Stomach (tissue), 19 donors: ENCODE measurements at places on chromosomes 12 and 14. TPM values are rescaled to one million over a fixed set of nuclear protein-coding genes. Genes with fewer than 3 reads are reported as not detected.

DNA sequence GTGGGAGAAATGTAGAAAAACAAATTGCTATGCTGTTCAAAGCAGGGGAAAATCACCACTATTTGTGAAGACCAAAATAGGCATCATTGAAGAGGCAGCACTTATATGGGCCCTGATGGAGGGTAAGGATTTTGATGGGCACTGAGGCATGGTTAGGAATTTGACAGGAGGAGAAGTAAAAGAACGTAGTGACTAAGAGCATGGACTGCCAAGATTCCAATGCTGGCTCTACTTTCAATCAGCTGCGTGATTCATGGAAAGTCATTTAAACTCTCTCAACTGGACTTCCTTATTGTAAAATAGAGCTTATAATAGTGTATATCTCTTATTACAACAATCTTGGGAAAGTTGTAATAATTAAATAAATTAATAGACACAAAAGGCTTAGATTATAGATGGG lies 267.7 kb upstream of the G2E3 start:
- H3K27me3 ChIP-seq: no peaks in the 10 kb centered on the region
- H3K27ac ChIP-seq: no peak overlapping the region
- DNase-seq: no peak
- H3K4me1 ChIP-seq: no peaks in the 10 kb centered on the region

DNA sequence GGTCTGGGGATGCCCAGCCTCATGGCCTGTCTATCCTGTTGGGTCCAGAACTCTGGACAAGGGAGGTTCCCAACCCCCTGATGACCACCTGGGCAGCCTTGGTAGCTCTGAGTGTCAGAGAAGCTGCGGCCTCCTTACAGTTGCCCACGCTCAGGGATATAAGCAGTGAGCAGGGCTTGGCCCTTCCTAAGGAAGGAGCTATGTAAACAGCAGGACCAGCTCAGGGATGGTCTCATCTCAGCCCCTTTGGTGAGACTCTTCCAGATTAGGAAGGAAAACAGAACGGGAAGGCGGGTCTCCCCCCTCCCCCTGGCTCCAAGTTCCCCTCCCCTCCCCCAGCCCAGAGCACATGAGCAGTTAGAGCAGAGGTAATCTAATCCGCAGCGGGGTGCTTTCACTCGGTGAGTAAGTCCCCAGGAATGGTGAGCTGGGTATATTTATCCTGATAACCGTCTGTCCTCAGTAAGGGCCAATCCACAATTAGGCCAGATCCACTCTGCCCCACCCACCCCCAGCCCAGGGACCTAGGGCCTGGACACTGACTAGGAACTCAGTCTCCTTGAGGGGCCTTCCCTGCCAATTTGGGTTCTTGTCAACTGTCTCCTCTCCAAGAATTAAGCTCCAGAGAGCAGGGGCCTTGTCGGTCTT lies 29.5 kb upstream of the RPLP0 start:
- peaks cover 98% of the 10 kb centered on the region for H3K4me1 ChIP-seq
- DNase-seq: peak; percentile 51
- H3K4me3 ChIP-seq: no peak overlapping the region
- peaks cover 8% of the 10 kb centered on the region for H3K36me3 ChIP-seq
- peak overlapping the region; percentile 92 for H3K27ac ChIP-seq
- H3K27me3 ChIP-seq: no peaks in the 10 kb centered on the region

DNA sequence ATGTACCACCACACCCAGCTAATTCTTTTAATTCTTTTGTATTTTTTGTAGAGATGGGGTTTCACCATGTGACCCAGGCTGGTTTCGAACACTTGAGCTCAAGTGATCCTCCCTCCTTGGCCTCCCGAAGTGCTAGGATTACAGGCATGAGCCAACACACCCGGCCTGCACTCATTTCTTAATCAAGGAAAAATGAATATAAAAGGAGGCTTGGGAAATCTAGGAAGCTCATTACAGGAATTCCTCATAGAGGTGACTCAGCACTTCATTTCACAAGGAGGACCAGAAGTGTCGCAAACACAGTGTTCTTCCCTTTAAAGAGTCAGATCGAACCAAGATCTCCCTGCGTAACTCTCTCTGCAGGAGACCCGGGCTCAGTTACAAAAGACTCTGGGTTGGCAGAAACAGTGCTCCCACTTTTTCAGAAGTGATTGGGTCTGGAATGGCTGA lies 30.3 kb downstream of the NFKBIA start:
- H3K27me3 ChIP-seq: no peaks in the 10 kb centered on the region
- no peak overlapping the region for H3K4me3 ChIP-seq
- H3K27ac ChIP-seq: peak overlapping the region; percentile 38
- H3K36me3 ChIP-seq: no peaks in the 10 kb centered on the region

- DNase-seq: no peak
- peak overlapping the region; percentile 96 for H3K27ac ChIP-seq
- H3K4me3 ChIP-seq: peak overlapping the region; percentile 68
- H3K4me1 ChIP-seq: peaks cover 30% of the 10 kb centered on the region
- H3K36me3 ChIP-seq: no peaks in the 10 kb centered on the region
These were observed 589 bp upstream of the ZNF219 start for GRCh38 chr14:21098892-21099595.

DNA sequence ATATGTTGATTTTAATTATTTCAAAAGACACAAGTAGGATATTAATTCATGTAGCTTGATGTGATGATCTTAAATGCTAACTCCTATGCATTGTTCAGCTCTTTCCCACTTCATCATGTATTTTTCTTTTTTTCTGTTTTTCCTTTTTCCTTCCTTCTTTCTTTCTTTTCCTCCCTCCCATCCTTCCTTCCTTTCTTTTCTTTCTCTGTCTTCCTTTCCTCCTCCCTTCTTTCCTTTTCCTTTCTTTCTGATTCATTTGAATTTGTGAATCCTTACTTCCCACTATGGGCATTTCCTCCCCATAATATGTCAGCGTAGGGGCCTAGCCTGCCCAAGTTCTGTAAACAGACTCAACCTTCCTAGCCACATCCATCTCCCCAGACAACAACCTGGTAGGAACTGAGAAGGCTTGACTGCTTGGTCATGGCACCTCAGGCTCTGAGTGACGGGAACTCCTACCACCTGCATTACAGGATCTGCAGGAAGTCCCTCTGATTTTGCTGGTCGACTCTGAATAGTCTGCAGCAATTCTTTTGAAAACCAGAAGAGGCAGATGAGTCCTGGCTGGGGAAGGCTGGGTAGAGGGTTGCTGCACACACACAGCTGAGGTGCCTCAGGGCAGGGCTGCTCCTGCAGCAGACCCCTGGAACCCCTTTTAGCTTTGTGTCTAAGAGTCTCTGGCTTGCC lies 33.4 kb upstream of the BHLHE41 start:
- no peaks in the 10 kb centered on the region for H3K36me3 ChIP-seq
- peaks cover 8% of the 10 kb centered on the region for H3K4me1 ChIP-seq
- H3K27ac ChIP-seq: no peak overlapping the region
- no peak overlapping the region for H3K4me3 ChIP-seq
- no peaks in the 10 kb centered on the region for H3K27me3 ChIP-seq

DNA sequence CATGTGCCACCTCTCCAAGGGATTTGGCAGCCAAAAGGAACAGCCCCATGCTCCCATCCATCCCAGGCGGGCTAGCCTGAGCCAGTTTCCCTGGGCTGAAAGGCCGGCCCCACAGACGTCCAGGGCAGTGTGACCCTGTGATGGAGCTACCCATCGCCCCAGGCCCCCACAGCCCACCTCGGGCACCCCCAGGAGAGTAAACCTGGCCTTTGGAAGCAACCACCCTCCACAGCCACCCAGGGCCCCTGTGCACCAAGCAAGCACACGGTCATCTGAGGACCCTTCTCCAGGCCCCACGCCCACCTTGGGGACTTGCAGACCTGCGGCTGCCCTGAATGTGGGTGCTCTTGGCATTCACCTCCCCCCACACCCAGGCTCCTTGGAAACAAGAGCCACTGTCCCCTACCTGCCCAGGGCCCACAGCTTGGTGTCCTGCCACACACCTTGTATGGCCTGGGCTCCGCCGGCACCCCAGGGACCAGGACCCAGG lies 8.4 kb downstream of the AHNAK2 start:
- no peak for DNase-seq
- H3K27me3 ChIP-seq: no peaks in the 10 kb centered on the region
- peak overlapping the region; percentile 90 for H3K27ac ChIP-seq
- H3K4me1 ChIP-seq: peaks cover 70% of the 10 kb centered on the region
- no peaks in the 10 kb centered on the region for H3K36me3 ChIP-seq
- peak overlapping the region; percentile 38 for H3K4me3 ChIP-seq

DNA sequence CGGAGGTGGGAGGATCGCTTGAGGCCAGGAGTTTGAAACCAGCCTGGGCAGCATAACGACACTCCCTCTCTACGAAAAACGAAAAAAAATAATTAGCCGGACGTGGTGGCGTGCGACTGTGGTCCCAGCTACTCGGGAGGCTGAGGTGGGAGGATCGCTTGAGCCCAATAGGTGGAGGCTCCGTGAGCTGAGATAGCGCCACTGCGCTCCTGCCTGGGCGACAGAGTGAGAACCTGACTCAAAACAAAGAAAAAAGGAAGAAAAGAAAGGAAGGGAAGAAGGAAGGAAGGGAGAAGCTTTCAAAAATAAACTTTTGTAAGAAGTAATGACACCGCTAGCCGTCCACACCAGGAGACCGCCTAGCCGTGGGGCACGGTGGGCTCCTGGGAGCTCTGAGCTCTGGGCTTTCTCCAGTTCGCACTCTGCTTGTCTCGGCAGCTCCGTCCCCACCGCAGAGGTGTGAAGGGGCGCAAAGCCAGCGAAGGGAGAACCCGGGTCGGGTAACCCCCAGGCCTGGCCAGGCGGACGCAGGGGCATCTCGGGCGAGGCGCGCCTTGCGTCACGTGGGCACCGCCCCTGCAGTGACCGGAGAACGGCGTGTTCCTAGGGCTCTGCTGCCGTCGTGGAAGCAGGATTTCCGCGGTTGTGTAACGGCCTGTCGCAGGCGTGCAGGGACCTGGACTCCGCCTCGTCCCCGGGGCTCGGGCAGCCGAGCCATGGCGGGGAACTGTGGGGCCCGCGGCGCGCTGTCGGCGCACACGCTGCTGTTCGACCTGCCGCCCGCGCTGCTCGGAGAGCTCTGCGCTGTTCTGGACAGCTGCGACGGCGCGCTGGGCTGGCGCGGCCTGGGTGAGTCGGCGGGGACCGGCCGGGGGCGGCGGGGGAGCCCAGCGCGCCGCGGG lies at the start of gene IRAK3:
Gene IRAK3 (plus strand): TSS at position 631 of the 902 bp plus-strand sequence. CDS start 86 bp downstream, at position 717.
- peak within 1 kb of the TSS; percentile 75 for H3K27ac ChIP-seq
- H3K4me3 ChIP-seq: peak within 1 kb of the TSS; percentile 52
- H3K27me3 ChIP-seq: peaks cover 4% of the 10 kb centered on the region
- H3K36me3 ChIP-seq: no peaks in the 10 kb centered on the region
- H3K4me1 ChIP-seq: no peaks in the 10 kb centered on the region
- DNase-seq: peak; percentile 86

GRCh38 chr12:22700106-22700505 lies 75.1 kb downstream of the ETNK1 start:
- no peak for DNase-seq
- no peaks in the 10 kb centered on the region for H3K36me3 ChIP-seq
- no peak overlapping the region for H3K27ac ChIP-seq
- no peaks in the 10 kb centered on the region for H3K4me1 ChIP-seq
- no peaks in the 10 kb centered on the region for H3K27me3 ChIP-seq

DNA sequence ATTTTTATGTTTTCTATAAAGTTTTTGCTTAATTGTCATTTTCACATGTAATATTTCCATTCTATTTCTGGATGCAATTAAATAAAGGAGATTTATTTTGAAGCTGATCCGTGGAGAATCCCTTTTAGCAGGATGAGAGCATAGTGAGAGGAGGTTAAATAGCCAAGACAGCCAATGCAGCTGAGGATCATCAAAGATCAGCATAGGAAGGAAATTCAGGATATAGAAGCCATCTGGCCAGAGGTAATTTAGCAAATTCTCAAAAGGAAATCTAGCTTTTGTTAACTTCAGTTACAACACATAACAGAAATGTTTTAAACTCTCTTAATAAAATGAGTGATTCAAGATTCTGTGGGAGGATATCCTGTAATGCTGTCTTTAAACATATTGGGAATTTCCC lies 122.8 kb upstream of the PDE3A start:
- H3K4me3 ChIP-seq: no peak overlapping the region
- no peaks in the 10 kb centered on the region for H3K36me3 ChIP-seq
- no peak overlapping the region for H3K27ac ChIP-seq
- H3K4me1 ChIP-seq: no peaks in the 10 kb centered on the region
- DNase-seq: no peak
- H3K27me3 ChIP-seq: no peaks in the 10 kb centered on the region

- no peaks in the 10 kb centered on the region for H3K4me1 ChIP-seq
- no peak overlapping the region for H3K4me3 ChIP-seq
- H3K27ac ChIP-seq: no peak overlapping the region
- H3K27me3 ChIP-seq: no peaks in the 10 kb centered on the region
- no peaks in the 10 kb centered on the region for H3K36me3 ChIP-seq
These were observed 167.7 kb downstream of the DYRK2 start for GRCh38 chr12:67816269-67816668.

DNA sequence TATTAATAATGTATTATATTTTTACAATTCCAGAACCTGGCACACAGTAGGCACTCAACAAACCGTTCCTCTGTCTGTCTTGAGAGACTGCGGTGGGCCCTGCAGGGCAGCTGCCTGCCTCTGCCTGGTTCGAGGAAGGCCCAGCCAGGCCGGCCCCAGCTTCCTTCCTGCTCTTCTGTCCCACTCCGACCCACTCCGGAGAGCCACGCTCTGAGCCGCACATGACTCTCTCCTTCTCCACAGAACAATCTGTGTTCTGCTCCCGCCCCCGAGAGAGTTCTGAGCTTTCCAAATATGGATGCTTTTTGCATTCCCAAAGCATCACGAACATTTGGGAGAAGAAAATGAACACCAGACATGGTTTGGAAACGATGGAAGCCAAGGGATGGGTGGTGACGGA lies 57.3 kb downstream of the TTC7B start:
- H3K4me3 ChIP-seq: peak overlapping the region; percentile 47
- peak overlapping the region; percentile 91 for H3K27ac ChIP-seq
- DNase-seq: peak; percentile 38
- H3K36me3 ChIP-seq: no peaks in the 10 kb centered on the region
- H3K4me1 ChIP-seq: peaks cover 11% of the 10 kb centered on the region
- H3K27me3 ChIP-seq: no peaks in the 10 kb centered on the region

DNA sequence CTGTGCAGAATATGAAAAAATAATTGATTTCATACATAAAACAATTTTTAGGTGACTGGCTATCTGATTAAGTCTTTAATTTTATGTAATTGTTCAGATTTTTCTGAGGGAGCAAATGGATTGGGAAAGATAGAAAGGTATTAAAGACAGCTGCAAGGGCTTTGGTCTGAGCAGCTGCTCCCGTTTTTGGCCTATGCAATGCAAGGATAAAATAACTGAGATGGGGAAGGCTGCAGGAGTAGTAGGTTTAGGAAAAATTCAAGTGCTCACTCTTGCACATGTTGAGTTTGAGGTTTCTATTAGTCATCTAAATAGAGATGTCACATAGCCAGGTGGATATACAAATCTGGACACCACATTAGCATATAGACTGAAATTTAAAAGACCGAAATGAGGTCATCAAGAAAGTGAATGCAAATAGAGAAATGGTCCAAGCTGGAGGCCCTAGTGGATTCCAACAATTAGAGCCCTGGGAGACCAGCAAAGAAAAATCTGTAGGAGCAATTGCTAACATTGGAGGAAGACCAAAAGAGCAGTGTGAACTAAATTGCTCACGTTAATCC lies 144.0 kb downstream of the PPFIA2 start:
- no peak overlapping the region for H3K27ac ChIP-seq
- no peak overlapping the region for H3K4me3 ChIP-seq
- DNase-seq: no peak

The ANKS1B gene
- 1.1 TPM for polyA plus RNA-seq

The CABP1 gene
- 2.4 TPM for polyA plus RNA-seq

The BMP4 gene
- 17.4 TPM for polyA plus RNA-seq

The HCAR1 gene
- 2.3 TPM for polyA plus RNA-seq

The LRTM2 gene
- polyA plus RNA-seq: not detected

The AGAP2 gene
- polyA plus RNA-seq: 0.68 TPM
